ENCODE measurements at places on chromosomes 2 and 18.

- DNase-seq: no peak
Measured at GRCh38 chr2:102592601-102593000, 26.8 kb upstream of the SLC9A2 start.

DNA sequence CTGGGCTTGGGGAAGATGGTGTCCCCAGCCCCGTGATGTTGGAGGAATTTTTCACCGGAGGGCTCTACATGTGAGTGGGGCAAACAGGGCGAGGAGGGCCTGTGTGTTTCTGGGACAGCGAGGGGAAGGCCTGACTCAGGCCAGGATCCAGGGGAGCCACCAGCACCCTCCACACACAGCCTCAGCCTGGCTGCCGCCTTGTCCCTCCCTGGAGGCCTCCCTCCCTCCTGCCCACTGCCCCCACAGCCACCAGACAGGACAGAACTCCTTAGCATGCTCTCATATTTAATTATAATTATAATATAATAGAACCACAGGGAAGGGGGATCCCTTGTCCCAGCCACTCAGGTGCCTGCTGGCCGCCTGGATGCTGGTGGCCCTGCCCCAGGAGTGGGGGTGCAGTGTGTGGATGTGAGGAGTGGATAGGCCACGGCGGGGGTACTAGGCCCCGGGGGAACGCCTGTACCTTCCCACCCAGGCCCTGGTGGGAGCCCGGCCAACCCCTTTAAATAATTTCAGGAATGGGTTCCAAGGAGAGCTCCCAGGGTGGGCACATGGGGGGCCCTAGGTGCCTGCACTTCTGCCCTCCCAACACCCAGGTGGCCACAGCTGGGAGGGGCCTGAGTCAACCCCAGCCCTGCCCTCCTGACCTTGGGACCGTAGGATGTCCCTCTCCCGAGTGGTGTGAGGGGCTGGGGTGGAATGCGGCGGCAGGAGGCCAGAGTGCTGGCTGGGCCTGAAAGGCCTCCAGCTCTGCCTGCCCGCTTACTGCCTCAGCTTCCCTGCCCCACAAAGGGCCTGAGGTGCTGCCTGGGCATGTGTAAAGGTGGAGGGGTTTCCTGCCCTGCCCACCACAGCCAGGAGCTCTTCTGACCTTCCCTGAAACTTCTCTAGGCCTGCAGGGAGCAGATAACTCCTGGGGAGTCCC is 8.8 kb downstream of the PDCD1 start:
- no peak for DNase-seq

DNA sequence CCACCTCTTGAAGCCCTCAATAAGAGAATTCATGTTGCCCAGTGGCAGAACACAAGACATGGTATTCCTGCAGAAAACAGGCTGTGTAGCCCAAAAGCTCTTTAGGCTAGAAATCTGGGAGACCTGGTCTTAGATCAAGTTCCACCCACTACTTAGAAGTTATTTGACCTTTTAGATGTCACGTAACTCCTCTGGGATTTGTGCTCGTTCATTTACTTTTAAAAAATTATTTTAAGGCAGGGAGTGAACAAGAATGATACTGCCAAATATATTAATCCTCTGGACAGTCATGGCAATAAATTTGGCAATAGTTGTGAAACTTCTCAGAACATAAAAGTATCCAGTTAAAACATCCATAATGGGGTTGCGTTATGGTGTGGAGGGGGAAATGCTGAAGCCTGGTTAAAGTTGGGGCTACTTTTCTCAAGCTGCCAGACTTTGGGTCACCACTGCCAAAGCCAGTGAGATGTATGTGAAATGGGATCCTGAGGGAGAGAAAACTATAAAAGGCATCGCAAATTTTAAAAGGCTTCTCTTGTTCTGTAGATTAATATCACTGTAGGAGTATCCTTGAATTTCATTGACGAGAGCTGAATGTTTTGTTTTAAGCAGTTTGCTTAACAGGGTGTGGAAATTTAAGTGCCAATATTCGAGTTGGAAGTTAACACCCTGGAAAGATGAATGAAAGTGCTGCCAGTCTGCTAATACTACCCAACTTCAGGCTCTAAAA is 15.8 kb downstream of the DAPL1 start:
- DNase-seq: no peak

GRCh38 chr2:19863303-19864041 is 38.3 kb downstream of the TTC32 start:
- DNase-seq: peak; percentile 38

DNA sequence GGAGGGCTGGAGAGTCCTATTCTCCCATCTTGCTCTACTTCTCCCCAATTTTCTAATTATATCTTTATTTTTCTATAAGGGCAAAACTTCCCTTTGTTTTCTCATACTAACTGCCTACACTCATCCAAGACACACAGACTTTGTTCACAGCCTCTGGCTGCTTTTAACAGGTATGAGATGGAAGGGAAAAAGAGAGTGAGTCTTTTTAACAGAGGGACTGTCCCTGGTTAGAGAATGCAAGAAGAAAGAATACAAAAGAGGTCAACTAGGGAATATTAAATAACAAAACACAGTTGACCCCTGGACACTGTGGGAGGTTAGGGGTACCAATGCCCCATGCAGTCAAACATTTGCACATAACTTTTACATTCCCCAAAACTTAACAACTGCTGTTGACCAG is 41.8 kb downstream of the SP100 start:
- DNase-seq: no peak

DNA sequence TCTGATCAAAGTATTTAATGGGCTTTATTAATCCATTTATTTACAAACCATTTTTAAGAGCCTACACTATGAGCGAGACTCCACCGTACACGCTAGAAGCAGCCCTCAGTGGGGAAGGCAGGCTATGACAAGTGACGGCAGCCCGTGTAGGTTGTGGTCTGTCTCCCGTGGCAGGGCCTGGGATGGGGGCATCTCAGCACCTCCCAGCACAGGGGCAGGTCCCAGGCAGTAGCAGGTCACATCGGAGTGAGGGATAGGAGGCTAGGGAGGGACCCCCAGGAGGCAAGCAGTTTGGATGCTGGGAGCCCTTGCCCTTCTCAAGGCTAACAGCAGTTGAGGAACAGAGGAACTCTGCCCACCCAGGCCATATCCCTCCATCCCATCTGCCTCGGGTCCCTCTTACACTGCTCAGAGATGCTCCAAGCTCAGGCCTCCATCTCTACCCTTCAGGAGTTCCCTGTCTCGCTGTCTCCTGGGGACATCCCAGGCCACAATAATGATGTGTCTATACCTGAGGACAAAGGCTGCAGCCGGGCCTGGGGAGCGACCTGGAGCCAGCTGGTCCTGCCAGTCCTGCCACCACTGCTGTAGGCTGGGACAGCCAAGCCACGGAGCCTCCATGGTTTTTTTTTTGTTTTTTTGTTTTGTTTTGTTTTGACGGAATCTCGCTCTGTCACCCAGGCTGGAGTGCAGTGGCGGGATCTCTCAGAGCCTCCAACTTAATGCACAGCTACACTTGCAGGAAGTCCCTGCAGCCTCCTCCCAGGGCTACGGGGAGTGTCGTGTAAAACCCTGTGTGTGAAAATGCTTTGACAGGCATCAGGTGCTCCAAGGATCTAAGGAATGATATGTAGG is 92.0 kb downstream of the NDUFA10 start:
- DNase-seq: no peak

- no peak for DNase-seq
Measured at GRCh38 chr2:241542278-241542605, 16.3 kb upstream of the BOK start.

- no peak for DNase-seq
Measured at GRCh38 chr2:136239079-136239685, 121.2 kb upstream of the CXCR4 start.

- no peak for DNase-seq
Measured at GRCh38 chr2:162044586-162044985, 29.4 kb downstream of the DPP4 start.

DNA sequence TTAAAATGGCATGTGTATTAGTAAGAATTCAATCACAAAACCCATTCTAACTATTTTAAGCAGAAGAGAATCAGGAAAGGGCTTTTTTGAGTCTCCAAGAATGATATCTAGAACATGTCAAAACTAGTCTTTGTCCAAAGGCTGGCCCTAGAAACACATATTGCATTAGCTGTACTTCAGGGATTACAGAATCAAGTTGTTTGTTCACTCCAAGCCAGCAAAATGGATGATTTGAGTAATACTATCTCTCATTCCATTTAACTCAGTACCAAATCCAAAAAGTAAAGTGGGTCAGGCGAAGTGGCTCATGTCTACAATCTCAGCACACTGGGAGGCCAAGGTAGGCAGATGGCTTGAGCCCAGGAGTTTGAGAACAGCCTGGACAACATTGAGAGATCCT is 41.3 kb downstream of the ATF2 start:
- DNase-seq: no peak

- no peak for DNase-seq
Measured at GRCh38 chr2:73937899-73938298, 11.2 kb downstream of the DGUOK start.

DNA sequence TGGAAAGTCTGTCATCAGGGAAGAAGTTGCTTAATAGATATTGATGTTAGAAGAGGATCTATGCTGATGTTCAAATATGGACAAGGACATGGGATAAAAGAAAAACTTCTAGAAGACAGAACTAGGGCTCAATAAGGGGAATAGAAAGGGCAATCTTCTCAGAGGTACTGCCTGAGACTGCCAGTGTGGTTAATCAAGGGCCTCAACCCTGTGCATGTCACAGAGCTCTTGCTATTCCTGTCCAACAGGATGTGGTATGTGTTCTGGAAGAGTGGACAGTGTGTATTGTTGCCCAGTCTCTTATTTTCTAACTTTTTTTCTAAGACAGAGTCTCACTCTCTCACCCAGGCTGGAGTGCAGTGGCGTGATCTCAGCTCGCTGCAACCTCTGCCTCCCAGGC is 27.8 kb upstream of the RNF125 start:
- DNase-seq: no peak

- DNase-seq: peak; percentile 43
Measured at GRCh38 chr2:176854878-176855277, 357.7 kb upstream of the HNRNPA3 start.

- DNase-seq: peak; percentile 33
Measured at GRCh38 chr18:70421471-70422390, 132.9 kb downstream of the SOCS6 start.

DNA sequence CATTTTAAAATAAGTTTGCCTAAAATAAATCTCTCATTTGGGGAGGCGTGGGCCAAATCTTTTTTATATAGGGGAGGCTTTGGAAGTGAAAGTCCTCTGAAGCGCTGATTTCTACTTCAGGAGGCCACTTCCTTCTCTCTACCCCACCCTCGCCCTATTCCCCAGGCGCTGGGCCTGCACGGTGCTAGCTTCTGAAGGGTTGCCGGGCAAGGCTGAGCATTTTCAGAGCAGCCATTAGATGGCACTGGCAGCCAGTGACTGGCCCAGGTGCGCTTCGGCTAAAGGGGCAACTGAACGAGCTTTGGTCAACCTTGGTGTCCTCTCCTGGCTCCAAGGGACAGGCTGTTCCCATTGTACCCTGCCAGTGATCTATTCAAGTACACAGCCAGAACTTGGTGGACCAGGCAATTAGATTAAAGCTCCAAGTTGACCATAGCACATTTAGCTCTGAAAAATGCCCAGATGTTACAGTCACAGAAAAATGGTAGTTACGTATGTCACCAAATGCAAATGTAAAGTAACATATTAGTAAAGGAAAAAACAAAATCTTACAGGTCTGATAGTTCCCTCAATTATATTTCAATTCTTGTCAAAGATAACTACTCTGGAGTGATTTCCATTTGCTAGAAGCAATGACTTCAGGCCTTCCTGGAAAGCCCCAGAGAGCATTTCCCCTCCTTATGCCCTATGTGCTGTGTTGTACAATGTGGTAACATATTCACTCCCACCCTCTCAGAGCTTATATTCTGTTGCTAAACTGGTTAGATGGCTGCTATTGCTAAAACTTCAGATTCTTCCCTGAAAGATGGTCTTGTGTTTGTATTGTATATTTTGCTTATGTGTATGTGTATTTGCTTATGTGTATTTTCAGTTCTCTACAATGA is 2.1 kb downstream of the POMC start:
- DNase-seq: peak; percentile 71

DNA sequence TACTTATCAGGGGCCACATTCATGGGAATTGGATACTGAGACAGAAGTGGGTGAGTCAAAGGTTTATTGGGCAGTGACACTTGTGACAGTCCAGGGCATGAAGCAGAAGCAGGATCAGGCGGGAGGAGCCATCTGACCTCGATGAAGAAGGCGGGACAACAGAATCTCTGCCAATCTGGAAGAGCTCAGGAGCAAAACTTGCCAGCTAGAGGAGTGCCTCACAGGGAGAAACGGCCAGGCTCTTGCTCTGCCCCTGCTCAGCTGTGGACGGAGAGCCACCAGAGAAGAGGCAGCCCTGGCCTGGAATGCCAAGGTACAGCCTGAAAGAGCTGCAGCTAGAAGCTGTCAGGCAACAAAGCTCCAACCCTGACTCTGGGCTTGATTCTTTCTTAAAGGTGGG is 16.9 kb downstream of the DAW1 start:
- DNase-seq: no peak

- no peak for DNase-seq
Measured at GRCh38 chr2:132430895-132431294, 14.3 kb downstream of the GPR39 start.

DNA sequence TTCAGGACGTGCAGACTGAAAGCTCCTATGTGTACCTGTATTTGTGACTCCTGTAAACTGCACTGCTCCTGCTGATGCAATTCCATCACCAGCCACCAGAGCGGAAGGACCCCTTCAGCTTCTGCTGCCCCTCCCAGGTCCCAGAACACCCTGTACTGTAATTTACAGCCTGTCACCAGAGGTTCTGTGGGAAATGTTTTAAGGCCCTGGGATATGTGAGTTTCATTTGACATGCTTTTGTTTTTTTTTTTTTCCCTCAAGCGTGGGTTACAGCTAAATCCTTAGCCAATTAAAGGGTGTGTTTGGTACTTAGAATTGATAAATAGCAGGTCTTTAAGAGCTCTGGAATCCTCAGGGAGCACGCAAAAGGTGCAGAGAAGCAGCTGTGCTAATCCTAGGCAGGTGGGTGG is 79.4 kb downstream of the KCTD1 start:
- peak; percentile 49 for DNase-seq

GRCh38 chr2:11073776-11074175 is 81.5 kb upstream of the SLC66A3 start:
- no peak for DNase-seq

- no peak for DNase-seq
Measured at GRCh38 chr2:150062416-150062815, 425.1 kb downstream of the RND3 start.

DNA sequence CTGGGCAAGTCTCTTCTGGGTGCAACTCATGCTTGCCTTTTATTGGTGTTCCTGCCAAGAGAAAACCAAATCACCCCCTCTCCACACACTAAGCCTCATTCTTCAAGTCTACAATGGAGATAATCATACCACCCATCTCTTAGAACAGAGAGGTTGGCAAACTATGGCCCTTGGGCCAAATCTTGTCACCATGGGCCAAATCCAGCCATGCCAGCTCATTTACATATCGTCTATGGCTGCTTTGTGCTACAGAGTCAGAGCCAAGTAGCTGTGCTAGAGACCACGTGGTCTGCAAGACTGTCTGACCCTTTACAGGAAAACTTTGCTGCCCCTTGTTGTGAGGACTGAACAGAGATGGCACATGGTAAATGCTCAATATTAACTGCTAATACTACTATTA is 270.3 kb upstream of the PARD3B start:
- no peak for DNase-seq

GRCh38 chr18:63562284-63562683 is 20.1 kb downstream of the SERPINB12 start:
- no peak for DNase-seq

GRCh38 chr2:29293830-29294438 is 178.7 kb downstream of the CLIP4 start:
- DNase-seq: no peak

- no peak for DNase-seq
Measured at GRCh38 chr18:12310762-12311161, 2.7 kb downstream of the TUBB6 start.

All from NCI-H510A treated with DMSO at 0.1 percent for 48 hours (cell line).